ENCODE measurements at places on chromosomes 1 and 21.

DNA sequence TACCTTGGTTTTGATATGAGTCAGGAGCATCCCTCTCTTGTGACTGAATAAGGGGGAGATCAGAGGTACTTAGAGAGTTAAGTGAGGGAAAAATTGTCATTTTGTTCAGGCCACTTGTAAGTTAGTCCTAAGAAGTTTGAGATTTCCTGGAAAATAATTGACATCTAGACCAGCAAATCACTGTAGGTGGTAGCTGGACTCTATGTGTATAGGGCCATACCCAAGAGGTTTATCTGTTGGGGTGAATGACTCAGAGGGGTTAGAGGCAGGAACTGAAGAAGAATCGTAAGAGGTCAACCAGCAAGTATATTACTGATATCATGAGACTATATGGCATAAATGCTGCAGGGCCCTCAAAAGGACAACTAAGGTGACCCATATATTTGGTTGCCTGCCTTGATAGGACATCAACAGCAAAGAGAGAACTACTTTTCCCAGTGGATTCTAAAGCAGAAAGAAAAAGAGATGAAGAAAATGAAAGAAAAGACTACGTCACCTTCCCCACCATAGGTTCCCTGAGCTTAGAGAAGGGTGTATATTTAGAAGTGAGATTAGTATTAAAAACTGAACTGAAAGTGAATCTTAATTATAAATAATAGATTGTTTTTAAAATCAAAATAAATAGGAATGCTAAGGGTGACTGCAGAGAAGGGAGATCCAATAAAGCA, 8.0 kb upstream of the RNPC3 start:
- no peak overlapping the region for H3K4me3 ChIP-seq
- no peaks in the 10 kb centered on the region for H3K36me3 ChIP-seq
- no peaks in the 10 kb centered on the region for H3K27me3 ChIP-seq
- H3K4me1 ChIP-seq, result peaks cover 12% of the 10 kb centered on the region
- H3K27ac ChIP-seq, result no peak overlapping the region

- no peak overlapping the region for H3K4me3 ChIP-seq
- no peak overlapping the region for H3K27ac ChIP-seq
- no peaks in the 10 kb centered on the region for H3K4me1 ChIP-seq
- no peaks in the 10 kb centered on the region for H3K36me3 ChIP-seq
- no peak for DNase-seq
- peaks cover 9% of the 10 kb centered on the region for H3K27me3 ChIP-seq
Measured at GRCh38 chr1:160743266-160743665, 4.2 kb downstream of the SLAMF7 start.

GRCh38 chr1:9910423-9911178, 532 bp upstream of the CTNNBIP1 start:
- H3K27me3 ChIP-seq, result no peaks in the 10 kb centered on the region
- peak; percentile 96 for DNase-seq
- no peaks in the 10 kb centered on the region for H3K36me3 ChIP-seq

- no peaks in the 10 kb centered on the region for H3K4me1 ChIP-seq
- H3K27me3 ChIP-seq, result no peaks in the 10 kb centered on the region
- no peak overlapping the region for H3K4me3 ChIP-seq
- H3K36me3 ChIP-seq, result no peaks in the 10 kb centered on the region
- no peak overlapping the region for H3K27ac ChIP-seq
Measured at GRCh38 chr1:84117868-84118267, 26.2 kb upstream of the PRKACB start.

Data from SJSA1 (cell line).